GM12878 (cell line): ENCODE measurements at places on chromosomes 16 and 17. TPM values are rescaled to one million over a fixed set of nuclear protein-coding genes. Genes with fewer than 3 reads are reported as not detected.

GRCh38 chr17:77107506-77108433 lies 33.0 kb upstream of the SEC14L1 start:
- peak; percentile 94 for DNase-seq

DNA sequence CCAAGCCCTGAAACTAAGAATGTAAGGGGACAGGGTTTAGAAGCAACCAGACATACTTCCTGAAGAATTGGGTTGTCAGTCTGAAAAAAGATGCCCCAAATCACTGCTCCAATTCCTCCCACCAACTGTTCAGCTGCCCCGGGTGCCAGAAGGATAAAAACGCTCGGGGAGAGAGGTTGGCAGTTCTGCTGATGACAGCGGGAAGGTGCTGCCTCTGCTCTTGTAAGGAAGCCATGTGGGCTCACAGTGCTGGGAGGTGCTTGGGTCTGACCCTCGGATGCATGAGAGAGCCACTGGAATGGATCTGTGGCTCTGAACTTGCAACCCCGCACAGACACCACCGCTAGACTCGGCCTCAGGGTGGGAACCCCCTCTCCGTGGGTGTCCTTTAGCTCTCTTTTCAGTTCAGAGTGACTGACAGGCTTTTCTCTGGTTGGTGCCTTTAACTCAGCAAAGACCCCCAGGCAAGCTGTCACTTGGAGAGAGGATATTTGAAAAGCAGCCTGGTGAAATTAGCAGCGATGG lies 364.8 kb upstream of the RBFOX1 start:
- no peak for DNase-seq

DNA sequence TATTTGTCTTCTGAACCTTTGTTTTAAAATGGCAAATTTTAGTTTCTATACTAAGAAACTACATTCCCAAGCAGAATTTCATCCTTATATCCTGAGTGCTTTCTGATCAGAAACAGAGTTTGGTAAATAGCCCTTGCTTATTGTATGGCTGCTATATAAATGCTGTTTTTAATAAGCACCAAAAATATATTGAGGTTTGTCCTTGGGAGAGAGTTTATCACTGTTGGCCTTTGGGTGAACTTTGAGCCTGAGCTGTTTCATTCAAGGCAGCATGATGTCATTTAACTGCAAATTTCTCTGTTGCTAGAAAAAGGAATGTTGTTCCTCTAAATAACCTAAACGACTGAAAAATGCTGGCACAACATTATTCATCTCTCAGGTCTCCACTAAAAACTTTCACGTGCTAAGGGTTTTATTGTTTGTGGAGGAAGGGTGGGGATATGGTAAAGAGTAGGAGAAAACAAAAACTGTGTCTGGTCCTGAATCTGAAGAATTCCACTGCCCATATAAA lies 334.3 kb upstream of the TBX2 start:
- DNase-seq, result no peak

DNA sequence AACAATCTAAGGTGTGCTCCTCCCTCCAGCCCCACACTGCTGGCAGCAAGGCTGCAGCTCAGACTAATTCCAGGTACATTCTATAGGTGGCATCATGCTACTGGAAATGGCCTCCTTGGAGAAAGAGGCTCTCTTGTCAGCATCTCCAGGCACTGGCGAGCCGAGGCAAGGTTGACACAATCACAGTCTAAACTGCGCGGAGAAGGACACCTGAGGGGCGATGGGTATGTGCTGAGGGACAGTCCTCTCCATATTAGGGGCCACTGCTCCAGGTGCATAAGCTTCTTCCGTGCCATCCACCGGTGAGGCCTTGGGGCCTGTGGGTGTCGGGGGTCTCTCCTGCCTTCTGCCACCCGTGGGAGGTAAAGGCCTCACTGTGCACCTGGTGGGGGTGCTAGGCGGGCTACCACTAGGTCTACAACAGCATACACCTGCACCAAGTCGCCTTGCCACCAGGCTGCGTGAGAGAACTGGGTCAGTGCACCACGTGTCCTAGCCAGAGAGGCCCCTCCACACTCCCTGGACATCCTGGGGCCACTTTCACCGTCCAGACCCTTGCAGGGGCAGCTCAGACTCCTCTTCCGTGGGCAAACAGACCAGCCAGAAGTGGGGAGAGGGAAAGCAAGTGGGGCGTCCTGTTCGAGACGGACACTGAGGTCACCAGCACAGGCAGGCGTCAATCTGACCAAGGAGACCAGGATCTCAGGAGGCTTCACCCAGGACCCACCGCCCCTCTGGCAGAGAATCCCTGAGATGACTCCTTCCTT lies 12.1 kb upstream of the CBX8 start:
- no peak for DNase-seq

GRCh38 chr17:27477050-27477888 lies 21.0 kb downstream of the KSR1 start:
- peak; percentile 82 for DNase-seq

DNA sequence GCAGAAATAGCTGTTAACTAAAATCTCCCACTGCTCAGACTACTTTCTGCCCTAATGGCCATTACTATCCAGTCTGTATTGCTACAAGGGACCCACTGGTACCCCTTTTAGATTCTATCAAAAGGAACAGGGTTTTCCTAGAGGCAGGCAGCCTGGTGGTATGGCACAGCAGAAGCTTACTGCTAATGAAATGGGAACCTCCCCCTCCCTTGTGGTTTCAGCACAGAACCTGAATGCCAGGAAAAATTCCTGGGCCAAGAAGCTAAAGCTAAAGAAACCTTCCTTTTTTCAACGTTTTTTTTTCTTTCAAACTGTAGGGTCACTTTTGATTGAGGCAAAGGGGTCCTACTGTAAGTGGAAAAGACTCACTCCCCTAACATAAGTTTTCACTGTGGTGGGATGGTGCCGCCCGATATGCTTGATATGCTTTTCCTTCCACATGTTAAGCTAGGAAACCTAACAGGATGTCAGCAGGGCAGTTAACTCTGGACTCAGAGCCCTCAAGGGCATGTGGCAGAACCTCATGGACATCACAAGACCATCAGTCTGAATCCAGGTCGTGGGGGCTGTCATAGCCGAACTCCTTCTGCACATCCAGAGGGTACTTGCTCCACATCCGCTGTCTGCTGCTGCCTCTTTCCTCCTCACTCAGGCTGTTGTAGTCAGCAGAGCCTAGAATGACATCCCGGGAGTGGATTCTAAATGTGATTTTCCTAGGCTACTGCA lies 9.8 kb downstream of the SLC7A6OS start:
- DNase-seq, result no peak

DNA sequence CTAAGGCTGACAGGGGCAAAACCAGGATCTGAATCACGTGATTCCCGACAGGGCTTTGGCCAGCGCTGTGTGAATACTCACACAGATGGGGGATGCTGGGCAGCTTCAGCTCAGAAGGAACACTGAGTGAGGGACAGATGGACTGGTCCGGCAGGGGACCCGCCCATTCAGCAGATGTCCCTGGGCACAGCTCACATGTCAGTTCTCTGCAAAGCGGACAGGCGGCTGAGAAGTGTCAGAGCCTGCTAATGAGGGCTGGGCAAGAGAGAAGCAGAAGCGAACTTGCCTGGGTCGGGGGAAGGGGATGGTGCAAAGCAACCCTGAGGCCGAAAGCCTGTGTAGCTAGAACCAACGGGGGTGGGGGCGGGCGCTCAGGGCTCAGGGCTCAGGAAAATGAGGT lies 11.9 kb upstream of the GLIS2 start:
- DNase-seq, result no peak

DNA sequence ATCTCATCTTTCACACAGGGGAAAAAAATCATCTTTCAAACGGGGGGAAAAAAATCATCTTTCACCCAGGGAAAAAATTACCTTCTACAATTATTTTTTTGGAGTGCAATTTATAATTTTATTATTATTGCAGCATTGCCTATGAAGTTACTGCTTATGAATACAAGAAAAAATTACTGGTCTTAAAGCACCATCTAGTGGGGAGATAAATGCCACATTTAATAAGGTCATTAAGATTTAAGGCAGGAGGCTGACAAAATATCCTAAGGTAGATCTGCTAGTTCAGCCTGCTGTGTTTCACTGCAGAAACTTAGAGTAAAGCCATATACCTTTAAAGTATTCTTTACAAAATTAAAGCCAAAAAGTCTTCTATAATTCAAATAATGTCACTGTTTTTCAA lies 13.7 kb downstream of the SHCBP1 start:
- no peak for DNase-seq

GRCh38 chr16:22291860-22292318 lies 5.3 kb upstream of the POLR3E start:
- DNase-seq, result no peak

DNA sequence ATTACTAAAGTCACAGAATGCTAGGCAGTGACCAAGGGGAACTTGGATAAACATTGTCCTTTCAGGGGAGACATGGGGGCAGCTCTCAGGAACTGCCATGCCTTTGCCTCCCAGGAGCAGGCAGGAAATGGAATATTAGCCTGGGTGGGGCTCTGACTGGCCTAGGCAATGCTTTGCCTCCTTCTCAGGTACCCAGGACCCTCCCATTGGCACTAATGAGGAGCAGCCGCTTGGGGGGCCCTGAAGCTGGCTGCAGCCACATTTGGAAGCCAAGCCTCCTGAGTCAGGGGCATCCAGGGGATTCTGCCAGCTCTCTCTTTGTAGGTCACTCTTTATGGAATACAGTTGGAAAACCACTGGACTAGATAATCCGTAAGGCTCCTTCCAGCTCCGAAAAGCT lies 5.5 kb downstream of the CPSF4L start:
- no peak for DNase-seq

GRCh38 chr16:10078541-10078949 lies 103.7 kb downstream of the GRIN2A start:
- no peak for DNase-seq

DNA sequence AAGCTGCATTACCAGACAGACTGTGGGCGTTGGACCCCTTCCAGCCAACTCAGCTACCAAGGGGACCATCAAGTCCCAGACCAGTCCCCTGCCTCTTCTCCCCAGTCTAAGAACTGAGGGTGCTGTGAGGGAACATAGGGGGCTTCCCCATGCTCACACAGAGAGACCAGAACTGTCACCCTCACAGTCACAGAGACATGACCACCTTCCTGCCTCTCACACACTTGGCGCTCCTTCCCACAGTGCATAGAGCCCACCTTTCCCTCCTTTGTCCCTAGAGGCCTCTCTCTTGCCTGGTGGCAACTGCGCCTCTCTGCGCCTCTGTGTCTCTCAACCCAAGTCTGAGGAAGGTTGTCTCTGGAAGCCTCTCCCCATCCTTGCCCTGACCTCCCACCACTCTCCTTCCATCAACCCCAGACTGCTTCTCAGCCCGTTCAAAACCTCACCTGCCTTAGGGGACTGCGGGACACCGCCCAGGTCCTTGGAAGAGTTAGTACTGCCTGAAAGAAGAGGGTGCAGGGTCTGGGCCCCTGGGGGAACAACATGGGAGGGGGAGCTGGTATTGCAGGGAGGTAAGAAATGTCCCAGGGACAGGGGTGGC lies 6.1 kb upstream of the LHX1 start:
- no peak for DNase-seq

DNA sequence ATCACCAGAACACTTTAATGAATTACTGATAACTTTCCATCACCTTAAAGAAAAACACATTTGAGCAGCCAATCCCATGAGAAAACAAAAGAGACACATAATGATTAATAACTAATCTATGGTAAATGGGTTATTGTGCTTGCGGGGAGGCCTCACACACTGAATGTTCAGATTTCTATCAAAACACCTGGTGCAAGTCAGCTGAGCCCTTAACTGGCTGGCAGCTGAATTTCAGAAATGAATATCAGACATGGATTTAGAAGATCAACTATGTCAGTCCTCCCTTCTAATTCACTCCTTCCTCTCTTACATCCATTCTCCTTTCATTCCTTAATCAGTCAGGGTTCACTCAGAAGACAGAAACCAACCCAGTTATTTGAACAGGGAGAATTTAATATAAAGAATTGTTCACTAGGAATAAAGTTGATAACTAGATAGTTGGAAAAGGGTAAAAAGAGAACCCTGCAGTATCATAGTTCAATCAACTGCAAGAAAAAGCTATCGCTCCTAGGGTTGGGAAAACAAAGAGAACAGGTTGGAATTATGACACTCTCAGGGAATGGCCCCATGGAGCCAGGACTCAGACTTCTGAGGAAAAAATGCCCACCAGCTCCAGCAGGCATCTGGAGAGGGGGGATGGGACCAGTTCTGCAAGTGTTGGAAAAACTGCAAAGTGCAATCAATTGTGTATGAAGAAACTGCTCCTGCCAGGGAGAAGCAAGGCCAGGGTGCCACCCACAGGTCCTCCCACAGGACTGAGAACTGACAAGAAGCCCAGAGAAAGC lies 577.1 kb upstream of the CDH5 start:
- no peak for DNase-seq

GRCh38 chr17:37828651-37829124 lies 83.8 kb upstream of the HNF1B start:
- DNase-seq, result no peak

- DNase-seq, result no peak
These were observed 43.2 kb downstream of the ABCC12 start for GRCh38 chr16:48112600-48112999.

DNA sequence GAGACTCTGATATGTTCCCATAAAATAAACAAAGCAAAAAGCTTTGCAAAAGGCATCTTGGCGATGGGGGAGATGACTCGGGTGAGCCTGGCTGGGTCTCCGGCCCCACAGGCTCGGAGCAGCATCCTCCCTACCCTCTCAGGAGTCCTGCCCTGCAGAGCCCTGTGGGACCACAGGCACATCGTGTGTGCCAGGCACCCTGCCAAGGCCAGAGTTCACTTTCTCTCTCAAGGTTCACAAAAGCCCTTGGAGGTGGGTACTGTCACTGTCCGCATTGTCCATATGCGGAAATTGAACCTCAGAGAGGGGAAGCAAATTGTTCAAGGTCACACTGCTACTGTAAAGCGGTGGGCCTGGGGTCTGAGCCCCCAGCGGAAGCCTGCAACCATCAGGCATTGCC lies 48.5 kb downstream of the CRISPLD2 start:
- no peak for DNase-seq

Gene GUCY2D
- not detected in 2 replicates for total RNA-seq

Gene ASIC2
- not detected in 2 replicates for total RNA-seq

Gene HBA2
- total RNA-seq, result 0.48 and 0.92 TPM in 2 replicates

Gene ZNF385C
- not detected in 2 replicates for total RNA-seq

Gene WNT9B
- total RNA-seq, result not detected in 2 replicates

Gene TPSD1
- not detected in 2 replicates for total RNA-seq

Gene CNTD1
- total RNA-seq, result not detected in 2 replicates

Gene TBC1D3
- not detected in 2 replicates for total RNA-seq
